ENCODE measurements at places on chromosomes 16 and 17.

GRCh38 chr17:61593426-61593825 lies 2.4 kb upstream of the NACA2 start:
- H3K27ac ChIP-seq, result no peak overlapping the region
- H3K4me1 ChIP-seq, result no peaks in the 10 kb centered on the region
- no peak overlapping the region for H3K4me3 ChIP-seq
- no peaks in the 10 kb centered on the region for H3K36me3 ChIP-seq

DNA sequence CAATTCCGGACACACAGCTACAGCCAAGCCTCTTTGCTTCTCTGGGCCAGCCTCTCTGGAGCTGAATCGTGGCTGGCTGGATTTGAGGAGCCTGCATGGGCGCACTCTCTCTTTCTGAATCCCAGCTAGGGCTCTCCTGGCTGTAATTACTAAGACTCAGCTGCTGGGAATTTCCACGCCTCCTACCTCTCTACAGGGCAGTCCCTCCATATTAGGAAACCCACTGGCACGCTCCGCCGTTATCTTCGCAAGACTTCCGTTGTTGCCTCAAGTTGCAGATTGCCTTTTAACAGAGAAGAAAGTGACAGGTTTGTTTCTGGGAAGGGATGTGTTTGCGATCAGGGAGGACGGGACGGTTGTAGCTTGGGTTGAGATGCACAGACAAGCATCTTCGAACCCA lies 188.4 kb upstream of the NLRP1 start:
- peak overlapping the region; percentile 57 for H3K27ac ChIP-seq
- H3K36me3 ChIP-seq, result no peaks in the 10 kb centered on the region
- peaks cover 29% of the 10 kb centered on the region for H3K4me1 ChIP-seq
- peak; percentile 78 for DNase-seq
- no peak overlapping the region for H3K4me3 ChIP-seq
- H3K27me3 ChIP-seq, result no peaks in the 10 kb centered on the region

GRCh38 chr16:50781043-50781442 lies 39.2 kb downstream of the CYLD start:
- H3K36me3 ChIP-seq, result peaks cover 72% of the 10 kb centered on the region
- H3K4me3 ChIP-seq, result no peak overlapping the region
- DNase-seq, result no peak
- no peak overlapping the region for H3K27ac ChIP-seq

DNA sequence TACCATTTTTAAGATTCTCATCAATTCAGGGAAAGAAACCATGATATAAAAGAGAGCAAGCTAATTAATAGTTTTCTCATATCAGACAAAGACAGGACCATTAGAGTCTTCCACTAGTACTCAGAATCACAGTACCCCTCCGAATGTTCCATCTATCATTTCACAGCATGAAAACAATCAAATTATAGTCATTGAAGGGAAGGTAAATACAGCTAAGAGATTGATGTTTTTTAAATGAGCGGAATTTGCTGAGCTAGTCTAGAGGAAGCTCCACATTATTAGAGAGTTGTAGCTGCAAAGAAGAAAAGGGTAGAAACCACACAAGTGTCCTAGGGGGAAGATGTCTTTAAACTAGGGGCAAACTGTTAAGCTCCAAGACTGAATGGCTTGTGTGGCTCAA lies 808.9 kb downstream of the CDH11 start:
- H3K4me3 ChIP-seq, result no peak overlapping the region
- no peak for DNase-seq
- no peaks in the 10 kb centered on the region for H3K27me3 ChIP-seq
- H3K27ac ChIP-seq, result no peak overlapping the region
- no peaks in the 10 kb centered on the region for H3K36me3 ChIP-seq

DNA sequence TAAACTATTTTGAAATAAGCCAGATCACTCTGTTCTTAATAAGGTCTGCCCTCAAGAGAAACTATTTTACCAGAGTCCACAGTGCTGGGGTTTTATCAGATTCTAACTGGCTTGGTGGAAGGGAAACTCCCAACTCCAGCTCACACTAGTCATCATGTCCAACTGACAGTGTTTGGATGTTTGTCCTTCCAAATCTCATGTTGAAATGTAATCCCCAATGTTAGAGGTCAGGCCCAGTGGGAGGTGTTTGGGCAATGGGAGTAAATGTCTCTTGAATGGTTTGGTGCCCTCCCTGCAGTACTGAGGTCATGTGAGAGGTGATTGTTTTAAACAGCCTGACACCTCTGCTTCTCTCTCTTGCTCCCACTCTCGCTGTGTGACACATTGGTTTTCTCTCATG lies 1301.0 kb upstream of the CDH8 start:
- H3K36me3 ChIP-seq, result no peaks in the 10 kb centered on the region
- no peaks in the 10 kb centered on the region for H3K4me1 ChIP-seq
- H3K27me3 ChIP-seq, result no peaks in the 10 kb centered on the region
- H3K27ac ChIP-seq, result no peak overlapping the region
- DNase-seq, result no peak

DNA sequence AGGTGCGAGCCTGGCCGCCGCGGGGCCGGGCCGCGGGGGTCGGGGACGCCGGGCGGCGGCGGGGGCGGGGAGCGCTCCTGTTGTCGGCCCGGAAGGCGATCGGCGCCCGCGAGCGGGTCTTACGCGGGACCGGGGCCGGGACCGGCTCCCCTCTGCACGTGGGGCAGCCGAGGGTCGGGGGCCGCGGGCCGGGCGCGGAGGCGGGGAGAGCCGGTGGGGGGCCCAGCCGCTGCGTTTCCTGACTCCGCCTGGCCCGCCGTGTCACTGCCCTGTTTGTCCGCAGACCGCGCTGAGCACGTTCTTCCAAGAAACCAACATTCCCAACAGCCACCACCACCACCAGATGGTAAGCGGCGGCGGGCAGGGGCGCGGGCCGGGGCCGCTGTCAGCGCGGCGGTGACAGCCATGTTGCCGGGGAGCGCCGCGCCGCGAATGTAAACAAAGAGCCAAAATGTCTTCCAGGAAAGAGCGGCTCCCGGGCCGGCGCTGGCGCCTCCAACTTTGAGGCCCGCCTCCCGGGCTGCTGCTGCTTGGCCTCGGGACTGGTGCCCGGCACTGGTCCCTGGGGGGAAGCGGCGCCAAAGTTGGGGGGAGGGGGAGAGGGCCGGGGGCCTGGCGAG lies 586 bp downstream of the UBALD2 start:
- DNase-seq, result no peak
- peak overlapping the region; percentile 87 for H3K27ac ChIP-seq
- H3K36me3 ChIP-seq, result peaks cover 34% of the 10 kb centered on the region
- no peaks in the 10 kb centered on the region for H3K27me3 ChIP-seq
- H3K4me3 ChIP-seq, result peak overlapping the region; percentile 76
- H3K4me1 ChIP-seq, result peaks cover 7% of the 10 kb centered on the region

DNA sequence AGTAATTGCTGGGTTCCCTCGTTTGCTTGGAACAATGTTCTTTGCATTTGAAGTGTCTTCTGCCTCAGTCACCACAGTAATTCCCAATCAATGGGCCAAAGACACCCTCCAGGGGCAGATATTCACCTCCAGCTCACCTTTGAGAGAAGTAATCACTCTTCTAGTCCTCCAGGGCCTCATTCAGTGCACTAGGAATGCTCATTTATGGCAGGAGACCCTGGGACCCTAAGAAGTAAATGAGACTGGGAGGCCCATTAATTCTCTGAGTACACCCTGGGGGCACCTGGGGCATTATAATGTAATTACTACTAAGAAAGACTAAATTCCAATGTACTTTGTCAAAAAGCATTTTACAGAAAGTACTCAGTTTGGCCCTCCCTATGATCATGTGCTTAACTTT lies 158.2 kb upstream of the XYLT1 start:
- no peak overlapping the region for H3K4me3 ChIP-seq
- no peak overlapping the region for H3K27ac ChIP-seq
- H3K4me1 ChIP-seq, result no peaks in the 10 kb centered on the region
- no peaks in the 10 kb centered on the region for H3K27me3 ChIP-seq

GRCh38 chr16:18945233-18945632 lies 19.0 kb upstream of the SMG1 start:
- no peaks in the 10 kb centered on the region for H3K27me3 ChIP-seq
- H3K36me3 ChIP-seq, result no peaks in the 10 kb centered on the region

GRCh38 chr17:81341516-81342268 lies 46.6 kb upstream of the SLC38A10 start:
- no peak for DNase-seq
- H3K27me3 ChIP-seq, result no peaks in the 10 kb centered on the region
- peaks cover 6% of the 10 kb centered on the region for H3K4me1 ChIP-seq
- H3K36me3 ChIP-seq, result peaks cover 12% of the 10 kb centered on the region
- H3K4me3 ChIP-seq, result peak overlapping the region; percentile 95
- H3K27ac ChIP-seq, result peak overlapping the region; percentile 100

GRCh38 chr17:12536021-12536420 lies 129.7 kb upstream of the MYOCD start:
- no peaks in the 10 kb centered on the region for H3K4me1 ChIP-seq
- H3K36me3 ChIP-seq, result no peaks in the 10 kb centered on the region
- DNase-seq, result no peak
- no peak overlapping the region for H3K27ac ChIP-seq

DNA sequence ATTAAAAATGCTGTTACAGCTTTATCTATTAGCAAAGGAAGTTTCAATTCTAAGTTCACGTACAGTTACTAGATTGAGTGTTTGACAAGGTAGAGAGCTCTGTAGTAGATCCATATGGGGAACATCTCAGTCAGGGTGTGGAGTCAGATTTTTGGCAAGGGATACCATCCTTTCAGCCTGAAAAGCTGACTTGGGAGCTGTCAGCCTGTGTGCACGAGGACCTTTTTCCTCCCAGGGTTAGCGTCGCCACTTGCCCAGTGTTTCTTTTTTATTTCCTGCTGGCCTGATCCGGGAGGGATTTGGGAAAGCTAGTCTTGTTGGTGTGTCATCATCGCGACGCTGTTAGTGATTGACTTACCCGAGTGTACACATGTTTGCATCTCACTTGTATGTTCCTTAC lies 29.5 kb downstream of the WWOX start:
- no peaks in the 10 kb centered on the region for H3K27me3 ChIP-seq
- H3K27ac ChIP-seq, result no peak overlapping the region
- DNase-seq, result no peak
- no peak overlapping the region for H3K4me3 ChIP-seq

DNA sequence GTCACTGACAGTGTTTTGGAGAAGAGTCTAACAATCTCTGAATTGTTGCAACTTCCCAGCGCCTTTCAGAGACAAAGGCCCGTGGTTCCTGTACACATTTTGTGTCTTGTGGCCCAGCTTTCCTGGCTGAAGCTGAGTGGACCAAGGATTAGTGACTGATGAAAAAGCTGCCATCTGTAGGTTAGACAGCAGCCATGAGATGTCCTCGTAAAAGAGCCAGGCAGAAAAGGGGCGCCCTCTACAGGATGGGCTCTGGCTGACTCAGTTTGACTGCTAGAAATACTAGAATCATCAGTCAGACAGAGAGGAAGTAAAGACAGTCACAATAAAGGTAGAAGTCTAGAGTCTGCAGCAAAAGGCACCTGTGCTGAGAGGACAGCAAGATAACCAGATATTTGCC lies 26.5 kb upstream of the NF1 start:
- H3K27me3 ChIP-seq, result no peaks in the 10 kb centered on the region
- no peak overlapping the region for H3K4me3 ChIP-seq
- peak overlapping the region; percentile 66 for H3K27ac ChIP-seq
- H3K36me3 ChIP-seq, result peaks cover 6% of the 10 kb centered on the region

GRCh38 chr16:24721830-24722238 lies 7.6 kb upstream of the TNRC6A start:
- no peak overlapping the region for H3K27ac ChIP-seq
- peaks cover 6% of the 10 kb centered on the region for H3K36me3 ChIP-seq
- peaks cover 5% of the 10 kb centered on the region for H3K4me1 ChIP-seq

DNA sequence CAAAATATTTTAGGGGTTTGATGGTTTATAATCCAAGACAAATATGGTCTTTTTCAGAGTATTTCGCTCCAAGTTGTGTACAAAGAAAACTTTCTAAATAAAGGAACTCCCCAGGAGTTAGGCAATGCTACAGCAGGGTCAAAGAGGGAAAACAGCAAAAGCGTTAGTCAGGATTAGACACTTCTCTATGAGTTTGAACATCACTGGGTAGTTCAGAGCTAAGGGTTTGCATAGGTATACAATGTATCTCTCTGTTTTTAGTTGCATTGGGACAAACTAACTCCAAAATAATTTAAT lies 34.8 kb downstream of the FAM20A start:
- H3K27ac ChIP-seq, result no peak overlapping the region
- H3K4me3 ChIP-seq, result no peak overlapping the region
- H3K4me1 ChIP-seq, result peaks cover 16% of the 10 kb centered on the region
- no peak for DNase-seq
- H3K27me3 ChIP-seq, result no peaks in the 10 kb centered on the region
- no peaks in the 10 kb centered on the region for H3K36me3 ChIP-seq

Data from MCF 10A (cell line).